Panc1 (cell line): ENCODE measurements at places on chromosomes 1 and 21.

DNA sequence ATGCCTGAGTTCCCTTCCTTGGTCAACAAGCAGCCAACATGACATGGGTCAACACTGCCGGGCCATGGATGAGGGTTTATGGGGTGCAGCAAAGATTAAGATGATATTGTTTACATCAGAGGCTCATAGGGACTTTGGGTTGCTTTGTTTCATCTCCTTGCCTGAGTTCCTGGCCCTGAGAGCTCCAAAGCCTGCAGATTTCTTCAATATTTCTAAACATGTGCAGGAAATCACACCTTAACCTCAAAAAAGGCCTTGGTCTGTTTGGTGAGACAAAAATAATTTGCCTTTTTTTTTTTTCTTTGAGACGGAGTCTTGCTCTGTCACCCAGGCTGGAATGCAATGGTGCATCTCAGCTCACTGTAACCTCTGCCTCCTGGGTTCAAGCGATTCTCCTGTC, 876 bp downstream of the SLAMF8 start:
- no peak for DNase-seq

DNA sequence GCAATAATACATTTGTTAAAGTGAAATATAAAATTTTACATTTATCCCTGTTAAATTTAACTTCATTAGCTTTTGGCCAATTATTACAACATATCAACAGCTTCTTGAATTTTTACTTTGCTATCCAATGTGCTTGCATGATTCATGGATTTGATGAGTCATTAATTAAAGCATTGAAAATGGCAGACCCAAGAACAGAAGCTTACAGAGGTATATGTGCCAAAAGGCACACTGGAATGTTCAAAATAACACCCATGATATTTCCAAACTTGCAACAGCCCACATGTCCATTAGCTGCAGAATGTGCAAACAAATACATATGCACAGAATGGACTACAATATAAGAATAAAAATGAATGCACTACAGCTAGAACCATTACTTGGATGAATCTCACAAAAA, 76.4 kb upstream of the MAN1A2 start:
- no peak for DNase-seq

- no peak for DNase-seq
These were observed 5.7 kb downstream of the MAP3K6 start for GRCh38 chr1:27361044-27361402.

- no peak for DNase-seq
These were observed 9.4 kb downstream of the SOD1 start for GRCh38 chr21:31668651-31669491.

- DNase-seq, result no peak
These were observed 1.7 kb downstream of the KHDC4 start for GRCh38 chr1:155932487-155932886.

DNA sequence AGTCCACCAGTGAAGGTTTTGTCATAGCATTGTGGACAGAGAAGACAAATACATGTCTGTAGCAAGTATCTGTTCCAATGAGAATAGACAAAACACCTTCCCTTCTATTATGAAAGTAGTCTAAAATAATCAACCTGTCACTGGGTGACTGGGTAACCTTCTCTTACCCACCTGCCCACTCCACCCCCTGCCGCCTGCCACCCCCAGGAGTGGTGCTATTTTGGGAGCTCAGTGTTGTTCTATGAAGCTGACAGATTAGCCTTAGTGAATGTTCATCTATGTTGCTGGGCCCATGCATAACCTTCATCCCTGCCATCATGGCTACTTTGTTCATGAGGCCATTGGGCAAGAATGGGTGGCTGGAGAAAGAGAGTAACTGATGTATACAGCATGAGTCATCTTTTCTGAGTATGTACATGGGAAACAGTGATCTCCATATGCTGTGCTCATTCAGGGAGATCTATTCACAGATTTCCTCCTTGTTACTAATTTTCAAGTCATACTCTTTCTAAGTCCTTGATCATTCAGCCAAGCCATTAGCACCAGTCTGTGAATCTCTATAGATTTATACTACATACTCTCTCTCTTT, 24.8 kb downstream of the MARK1 start:
- DNase-seq, result no peak

DNA sequence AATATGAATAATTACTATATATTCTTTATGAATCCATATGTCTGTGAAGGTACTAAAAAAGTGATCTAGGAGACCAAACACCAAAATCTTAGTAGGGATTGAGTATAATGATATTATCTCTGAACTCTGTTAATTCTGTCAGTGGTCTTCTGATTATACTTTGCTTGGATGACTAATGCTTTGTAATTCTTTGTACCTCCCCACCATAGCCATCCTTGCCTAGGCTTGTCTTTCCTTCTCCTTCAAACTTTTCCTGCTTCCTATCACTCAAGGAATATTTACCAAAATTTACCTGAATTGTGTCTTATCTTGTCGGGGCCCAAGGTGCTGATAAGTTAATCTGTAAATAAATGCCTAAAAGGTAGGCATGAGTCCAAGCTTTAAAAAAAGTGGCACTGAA, 845 bp upstream of the RGS5 start:
- no peak for DNase-seq

GRCh38 chr21:40080385-40080784, 213.1 kb downstream of the PCP4 start:
- no peak for DNase-seq

DNA sequence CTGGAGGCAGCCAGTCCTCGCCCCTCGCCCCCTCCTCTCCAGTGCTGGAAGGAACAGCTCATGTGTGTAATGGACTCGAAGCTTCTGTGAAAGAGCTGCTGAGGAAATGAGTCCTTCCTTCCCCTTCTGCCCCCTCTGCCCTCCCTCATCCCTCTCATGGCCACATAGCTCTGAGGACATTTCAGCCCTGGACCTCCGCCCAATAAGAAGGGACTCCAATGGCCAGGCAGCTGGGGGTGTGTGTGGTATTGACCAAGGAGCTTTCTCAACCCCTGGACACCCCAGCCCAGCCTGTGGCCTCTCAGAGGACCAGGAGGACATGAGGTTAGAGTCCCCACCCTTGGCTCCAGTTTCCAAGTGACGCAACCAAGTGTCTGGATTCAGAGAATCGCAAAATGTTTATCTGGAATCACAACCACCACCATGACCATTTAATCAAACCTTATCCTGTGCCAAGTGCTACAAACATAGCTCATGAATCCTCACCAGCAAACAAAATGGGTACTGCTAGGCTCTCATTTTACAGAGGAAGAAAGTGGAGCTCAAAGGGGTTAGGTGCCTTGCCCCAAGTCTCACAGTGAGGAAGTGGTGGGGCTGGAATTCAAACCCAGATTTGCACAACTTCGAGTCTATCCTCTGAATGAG, 47.8 kb upstream of the ECE1 start:
- DNase-seq, result no peak

DNA sequence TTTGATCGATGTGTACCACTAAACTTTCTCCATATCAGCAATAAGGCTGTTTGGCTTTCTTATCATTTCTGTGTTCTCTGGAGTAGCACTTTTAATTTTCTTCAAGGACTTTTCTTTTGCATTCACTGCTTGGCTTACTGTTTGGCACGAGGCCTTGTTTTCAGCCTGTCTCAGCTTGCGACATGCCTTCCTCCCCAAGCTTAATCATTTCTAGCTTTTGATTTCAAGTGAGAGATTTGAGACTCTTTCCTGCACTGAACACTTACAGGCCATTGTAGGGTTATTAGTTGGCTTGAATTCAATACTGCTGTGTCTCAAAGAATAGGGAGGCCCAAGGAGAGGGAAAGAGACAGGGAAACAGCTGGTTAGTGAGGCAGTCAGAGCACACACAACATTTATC, 120.6 kb upstream of the KCND3 start:
- DNase-seq, result no peak
